ENCODE measurements at places on chromosomes 4 and X.

DNA sequence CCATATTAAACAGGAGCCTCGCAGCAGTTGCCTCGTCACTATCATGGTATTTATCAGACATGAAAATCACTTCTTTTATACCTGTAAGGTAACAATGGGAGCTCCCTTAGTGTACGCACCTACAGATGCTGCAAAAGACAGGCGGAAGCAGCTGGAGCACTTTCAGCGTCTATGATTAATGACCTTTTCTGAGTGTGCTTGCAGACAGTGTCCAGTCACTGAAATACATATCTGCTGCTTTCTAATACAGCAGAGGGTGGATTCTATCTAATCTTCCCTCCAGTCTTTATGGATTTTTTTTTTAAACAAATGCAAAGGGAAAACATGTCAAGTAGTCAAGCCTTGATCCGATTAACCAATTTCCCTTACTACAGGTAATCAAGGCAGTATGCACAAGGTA is 24.1 kb downstream of the DCTD start:
- DNase-seq, result no peak

DNA sequence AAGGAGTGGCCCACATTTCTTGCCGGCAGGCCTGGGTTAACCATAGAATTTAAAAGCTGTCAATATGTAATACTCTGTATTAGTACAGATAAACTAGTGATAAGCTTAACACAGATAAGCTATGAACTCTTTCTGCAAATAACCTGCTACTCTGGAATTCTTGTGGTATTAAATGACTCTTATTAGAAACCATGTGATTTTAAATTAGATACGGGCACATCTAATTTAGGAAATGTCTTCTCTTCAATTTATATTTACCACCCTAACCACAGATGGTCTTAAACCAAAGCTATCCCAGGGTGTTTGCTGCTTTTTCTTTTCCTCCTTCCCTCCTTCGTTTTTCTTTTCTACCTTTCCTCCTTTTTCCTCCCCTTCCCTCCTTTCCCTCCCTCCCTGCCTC is 4.9 kb downstream of the GNRHR start:
- no peak for DNase-seq

DNA sequence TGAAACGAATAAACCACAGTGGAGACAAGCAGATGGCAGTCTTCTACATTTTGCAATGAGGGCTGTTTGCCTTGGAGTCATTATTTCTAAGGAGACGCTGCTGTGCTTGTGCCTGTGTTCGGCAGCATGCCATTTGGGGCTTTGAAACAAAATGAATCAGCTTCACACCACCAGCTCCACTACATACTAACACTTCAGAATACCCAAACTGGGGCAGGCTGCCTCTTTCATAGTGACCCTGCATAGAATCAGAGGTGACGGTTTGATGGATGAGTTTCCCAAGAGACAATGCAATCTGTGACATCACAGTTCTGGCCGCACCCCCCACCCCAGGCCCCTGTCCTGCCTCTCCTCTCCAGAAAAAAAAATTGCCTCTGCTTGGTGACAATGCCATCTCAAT is 57.1 kb upstream of the MID1 start:
- DNase-seq, result peak; percentile 13

- no peak for DNase-seq
Measured at GRCh38 chr4:58042176-58042575, 932.0 kb upstream of the IGFBP7 start.

DNA sequence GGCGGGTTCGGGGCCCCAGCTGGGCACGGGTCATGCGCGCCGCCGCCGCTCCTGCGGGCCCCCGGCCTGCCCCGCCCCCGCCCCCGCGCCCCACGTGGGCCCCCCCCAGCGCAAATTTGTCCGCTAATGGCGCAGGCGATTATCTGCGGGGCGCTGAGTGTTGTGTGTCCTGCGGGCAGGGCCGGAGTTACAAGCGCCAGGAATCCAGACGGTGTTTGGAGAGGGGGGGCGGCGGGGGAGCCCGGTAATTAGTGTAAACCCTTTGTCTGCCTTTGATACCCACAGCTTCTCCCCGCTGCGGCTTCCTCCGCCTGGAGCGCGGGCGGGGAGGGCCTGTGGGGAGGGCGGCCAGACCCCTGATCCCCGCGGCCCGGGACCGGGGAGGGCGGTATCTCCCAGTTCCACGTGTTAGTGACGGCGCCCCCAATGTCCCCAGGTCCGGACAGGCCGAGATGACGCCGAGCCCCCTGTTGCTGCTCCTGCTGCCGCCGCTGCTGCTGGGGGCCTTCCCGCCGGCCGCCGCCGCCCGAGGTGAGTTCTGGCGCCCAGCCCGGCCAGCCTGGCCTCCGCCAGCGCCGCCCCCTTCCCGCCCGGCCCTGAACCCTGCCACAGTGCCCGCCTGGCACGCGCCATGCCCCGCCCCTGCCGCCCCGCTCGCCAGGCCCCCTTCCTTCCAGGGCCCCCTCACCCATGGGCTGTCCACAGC is 761 bp downstream of the FGFRL1 start:
- no peak for DNase-seq

GRCh38 chr4:125062115-125063050 is 252.4 kb upstream of the FAT4 start:
- no peak for DNase-seq

- DNase-seq, result no peak
Measured at GRCh38 chr4:177220376-177220775, 89.3 kb upstream of the NEIL3 start.

GRCh38 chr4:87543835-87544461 is 14.8 kb upstream of the SPARCL1 start:
- DNase-seq, result no peak

DNA sequence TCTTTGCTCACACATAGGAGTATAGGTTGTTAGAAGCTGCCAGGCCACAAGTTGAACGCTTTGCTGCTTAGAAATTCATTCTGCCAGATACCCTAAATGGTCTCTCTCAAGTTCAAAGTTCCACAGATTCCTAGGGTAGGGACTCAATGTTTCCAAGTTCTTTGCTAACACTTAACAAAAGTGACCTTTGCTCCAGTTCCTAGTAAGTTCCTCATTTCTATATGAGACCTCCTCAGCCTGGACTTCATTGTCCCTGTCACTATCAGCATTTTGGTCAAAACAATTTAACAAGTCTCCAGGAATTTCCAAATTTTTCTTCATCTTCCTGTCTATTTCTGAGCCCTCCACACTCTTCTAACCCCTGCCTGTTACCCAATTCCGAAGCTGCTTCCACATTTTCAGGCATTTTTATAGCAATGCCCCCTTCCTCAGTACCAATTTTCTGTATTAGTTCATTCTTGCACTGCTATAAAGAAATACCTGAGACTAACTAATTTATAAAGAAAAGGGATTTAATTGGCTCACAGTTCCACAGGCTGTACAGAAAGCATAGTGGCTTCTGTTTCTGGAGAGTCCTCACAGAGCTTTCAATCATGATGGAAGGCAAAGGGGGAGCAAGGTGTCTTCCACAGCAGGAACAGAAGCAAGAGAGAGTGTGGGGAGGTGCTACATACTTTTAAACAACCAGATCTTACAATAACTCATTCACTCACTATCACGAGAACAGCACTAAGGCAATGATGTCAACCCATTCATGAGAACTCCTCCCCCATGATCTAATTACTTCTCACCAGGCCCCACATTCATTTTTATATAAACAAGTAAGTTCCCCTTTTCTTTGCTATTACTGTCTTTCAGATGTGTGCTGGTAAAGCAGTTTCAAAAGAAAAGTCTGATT is 11.5 kb upstream of the TLR1 start:
- no peak for DNase-seq

- DNase-seq, result no peak
Measured at GRCh38 chr4:62015043-62015739, 815.1 kb downstream of the ADGRL3 start.

DNA sequence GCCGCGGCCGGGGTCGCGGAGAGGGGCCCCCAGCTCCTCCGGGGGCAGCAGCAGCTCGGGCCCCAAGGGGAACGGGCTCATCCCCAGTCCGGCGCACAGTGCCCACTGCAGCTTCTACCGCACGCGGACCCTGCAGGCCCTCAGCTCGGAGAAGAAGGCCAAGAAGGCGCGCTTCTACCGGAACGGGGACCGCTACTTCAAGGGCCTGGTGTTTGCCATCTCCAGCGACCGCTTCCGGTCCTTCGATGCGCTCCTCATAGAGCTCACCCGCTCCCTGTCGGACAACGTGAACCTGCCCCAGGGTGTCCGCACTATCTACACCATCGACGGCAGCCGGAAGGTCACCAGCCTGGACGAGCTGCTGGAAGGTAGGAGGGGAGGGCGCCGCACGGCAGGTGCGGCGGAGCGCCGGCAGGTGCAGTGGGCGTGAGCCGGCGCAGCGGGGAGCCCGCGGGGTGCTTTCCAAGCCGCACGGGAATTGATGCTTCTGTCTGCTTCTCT is 886 bp downstream of the DCLK2 start:
- DNase-seq, result peak; percentile 35

GRCh38 chr4:158871335-158871724 is 102.5 kb downstream of the FNIP2 start:
- no peak for DNase-seq

GRCh38 chr4:34633241-34633640 is 1611.1 kb downstream of the ARAP2 start:
- DNase-seq, result no peak

DNA sequence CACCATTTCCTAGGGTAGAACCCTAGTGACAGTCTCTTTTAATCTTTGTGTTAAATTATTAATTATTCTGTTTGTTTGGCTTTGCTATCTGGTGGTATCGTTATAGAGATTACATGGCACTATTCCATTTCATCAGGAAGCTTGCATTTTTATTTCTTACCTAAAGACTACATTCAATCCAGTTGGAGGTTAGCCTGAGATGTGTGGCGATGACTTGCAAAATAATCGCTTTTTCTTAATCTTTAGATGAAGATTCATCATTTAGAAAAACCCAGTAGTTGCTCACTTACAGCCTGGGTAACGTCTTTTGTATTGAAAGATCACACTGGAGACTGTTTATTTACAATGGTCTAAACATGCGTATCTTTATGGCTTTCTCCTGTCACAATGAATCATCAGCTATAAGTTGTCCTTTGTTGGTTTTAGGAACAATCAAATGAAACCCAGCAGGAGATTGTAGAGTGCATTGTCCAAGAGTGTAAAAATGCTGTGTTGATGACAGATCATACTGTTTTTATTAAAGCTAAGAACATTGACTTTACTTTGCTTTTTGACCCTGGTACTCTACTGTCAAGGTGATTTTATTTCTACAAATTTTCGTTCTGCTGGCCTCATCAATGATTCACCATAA is 281.7 kb upstream of the PITX2 start:
- DNase-seq, result no peak

GRCh38 chr4:146190456-146190855 is 14.9 kb downstream of the LSM6 start:
- no peak for DNase-seq

GRCh38 chrX:147958291-147958690 is 22.8 kb upstream of the FMR1NB start:
- DNase-seq, result no peak

GRCh38 chr4:8745826-8746225 is 125.8 kb downstream of the HMX1 start:
- DNase-seq, result no peak

- DNase-seq, result no peak
Measured at GRCh38 chrX:136773648-136774047, 7.1 kb downstream of the ARHGEF6 start.

DNA sequence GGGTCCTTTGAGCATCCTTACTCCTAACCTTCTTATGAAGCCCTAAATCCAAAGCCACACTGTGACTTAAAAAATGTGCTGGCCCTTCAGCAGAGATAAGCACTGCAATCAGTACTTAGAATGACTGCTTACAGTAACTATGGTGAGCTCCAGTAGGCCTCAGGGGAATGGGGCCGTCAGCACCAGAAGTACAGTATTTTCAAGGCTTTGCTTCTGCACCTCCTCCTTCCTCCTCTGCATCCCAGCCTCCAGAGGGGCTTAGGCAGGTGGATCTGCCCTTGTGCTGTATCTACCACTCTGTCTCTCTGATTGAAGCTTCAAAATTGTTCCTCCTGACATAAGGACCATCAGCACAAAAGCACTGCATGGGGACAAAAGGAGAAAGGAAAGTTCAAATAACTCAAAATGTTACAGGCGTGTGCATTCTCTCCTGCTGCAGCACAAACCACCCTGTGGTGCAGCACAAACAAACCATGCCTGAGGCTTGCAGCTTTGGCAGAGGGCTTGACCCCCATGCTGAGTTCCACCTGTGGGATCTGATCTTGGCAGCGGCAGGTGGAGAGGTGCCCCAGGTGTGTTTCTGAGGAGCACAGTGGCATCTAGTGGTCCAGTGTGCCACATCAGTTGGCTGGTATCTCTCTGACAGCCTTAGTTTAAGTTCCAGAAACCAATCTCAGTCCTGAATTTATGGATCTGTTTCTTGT is 164.7 kb downstream of the SOWAHB start:
- no peak for DNase-seq

DNA sequence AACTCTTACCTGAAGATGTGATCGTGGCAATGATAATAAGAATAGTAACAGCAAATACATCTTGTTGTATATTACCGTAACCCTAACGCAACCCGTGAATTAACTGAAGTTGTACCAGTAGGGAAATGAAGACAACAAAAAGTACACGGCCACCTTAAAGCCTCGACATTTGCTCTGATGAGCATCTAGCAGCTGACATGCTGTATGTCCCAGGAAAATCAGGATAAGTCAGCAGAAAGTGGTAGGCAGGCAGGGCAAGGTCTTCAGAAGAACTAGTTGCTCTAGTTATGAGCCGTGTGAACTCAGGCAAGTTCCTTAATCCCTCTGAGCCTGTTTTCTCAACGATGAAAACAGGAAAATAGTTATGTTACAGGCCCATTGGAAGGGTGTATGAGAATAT is 7.7 kb upstream of the ASB5 start:
- DNase-seq, result no peak

- no peak for DNase-seq
Measured at GRCh38 chr4:168138143-168138542, 45.8 kb downstream of the ANXA10 start.

- no peak for DNase-seq
Measured at GRCh38 chrX:136325377-136325776, 24.6 kb downstream of the ADGRG4 start.

DNA sequence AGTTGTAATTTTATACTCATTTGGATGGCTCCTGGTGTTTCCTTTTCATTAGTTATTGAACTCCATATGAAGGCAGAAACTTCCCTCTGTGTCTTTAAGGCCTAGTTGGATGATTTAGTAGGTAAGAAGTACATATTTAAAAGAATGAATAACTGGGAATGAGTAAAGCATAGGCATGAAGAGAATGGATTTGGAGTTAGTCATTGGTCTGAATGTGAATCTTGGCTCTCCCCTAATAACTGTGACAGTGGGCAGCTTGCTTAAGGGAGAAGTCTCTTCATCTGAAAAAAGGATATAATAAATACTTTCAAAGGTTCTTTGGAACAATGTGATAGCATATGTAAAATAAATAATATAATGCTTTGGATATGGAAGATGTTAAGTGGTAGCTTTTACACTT is 13.2 kb downstream of the SNX25 start:
- DNase-seq, result no peak

- DNase-seq, result no peak
Measured at GRCh38 chr4:31239886-31240285, 519.7 kb downstream of the PCDH7 start.

DNA sequence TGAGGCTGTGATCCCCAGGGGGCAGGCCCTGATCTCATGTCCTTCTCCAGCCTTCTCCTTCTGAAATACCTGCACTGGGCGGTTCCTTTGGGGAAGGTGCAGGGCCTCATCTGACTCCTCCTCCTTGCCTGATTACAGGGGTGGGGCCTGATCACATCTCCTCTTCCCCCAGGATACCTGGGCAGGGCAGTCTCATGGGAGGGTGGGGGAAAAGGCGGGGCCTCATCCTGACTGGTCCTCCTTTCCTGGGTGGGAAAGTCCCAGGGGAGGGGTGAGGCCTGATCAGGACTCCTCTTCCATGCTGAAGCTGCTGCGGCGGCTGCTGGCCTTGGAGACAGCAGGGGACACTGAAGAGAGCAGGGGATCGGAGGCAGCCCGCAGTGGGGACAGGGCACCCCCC is 13.3 kb downstream of the TFE3 start:
- DNase-seq, result no peak
